ENCODE measurements at places on chromosomes 7 and 10.

GRCh38 chr7:46583656-46584055 is 662.6 kb upstream of the IGFBP3 start:
- DNase-seq = no peak

DNA sequence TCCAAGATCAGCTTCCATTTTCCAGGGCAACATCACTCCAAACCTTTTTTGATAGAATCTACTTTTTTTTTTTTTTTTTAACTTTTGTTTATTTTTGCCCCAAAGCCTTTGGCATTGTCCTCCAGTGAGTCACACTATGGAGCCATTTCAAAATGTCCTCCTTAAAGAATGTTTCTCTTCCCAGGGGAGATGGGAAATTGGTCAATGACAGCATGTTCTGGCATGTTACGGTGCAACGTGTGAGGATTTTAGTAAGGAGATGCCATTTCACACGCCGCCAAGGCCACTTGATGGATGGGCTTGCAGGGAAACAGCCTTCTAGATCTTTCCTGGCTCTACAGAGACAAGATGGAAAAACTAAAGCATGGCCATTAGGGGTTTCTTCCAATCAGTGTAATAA is 30.7 kb upstream of the TRIL start:
- no peak for DNase-seq

GRCh38 chr10:120424198-120424464 is 32.9 kb upstream of the PLPP4 start:
- no peak for DNase-seq

GRCh38 chr7:159240962-159241361 is 96.3 kb upstream of the VIPR2 start:
- DNase-seq = no peak
